ENCODE measurements at places on chromosomes 13 and 19. TPM values are rescaled to one million over a fixed set of nuclear protein-coding genes. Genes with fewer than 3 reads are reported as not detected.

EGLN2 gene
- 158 TPM for total RNA-seq

ZNF888 gene
- 6.5 TPM for total RNA-seq

SYNGR4 gene
- not detected for total RNA-seq

IGFL3 gene
- not detected for total RNA-seq

PTPRH gene
- total RNA-seq: not detected

IZUMO2 gene
- not detected for total RNA-seq

BST2 gene
- 104 TPM for total RNA-seq
